ENCODE measurements at places on chromosomes 3 and 15. TPM values are rescaled to one million over a fixed set of nuclear protein-coding genes. Genes with fewer than 3 reads are reported as not detected.

ADAMTS17 gene
- total RNA-seq: 10.4 TPM

PRSS50 gene
- 0.05 TPM for total RNA-seq

EPHA3 gene
- total RNA-seq: 1.9 TPM

SNTN gene
- total RNA-seq: not detected

MRPL46 gene
- total RNA-seq: 31.7 TPM

PEX5L gene
- total RNA-seq: 1.9 TPM

TERC gene
- total RNA-seq: 136 TPM

ZKSCAN7 gene
- 8.0 TPM for total RNA-seq

INKA1 gene
- total RNA-seq: 4.2 TPM

HGD gene
- 0.38 TPM for total RNA-seq

PCLAF gene
- total RNA-seq: 57.6 TPM

NISCH gene
- 27.6 TPM for total RNA-seq

USP13 gene
- 3.6 TPM for total RNA-seq

CASR gene
- total RNA-seq: 0.09 TPM
